Stomach (tissue), 19 donors: ENCODE measurements at places on chromosomes 5 and 9. TPM values are rescaled to one million over a fixed set of nuclear protein-coding genes. Genes with fewer than 3 reads are reported as not detected.

GRCh38 chr5:174325961-174326360 is 280.5 kb downstream of the NSG2 start:
- DNase-seq: no peak
- H3K4me3 ChIP-seq: no peak overlapping the region
- no peak overlapping the region for H3K27ac ChIP-seq

- H3K36me3 ChIP-seq: no peaks in the 10 kb centered on the region
- peaks cover 26% of the 10 kb centered on the region for H3K4me1 ChIP-seq
- no peak overlapping the region for H3K4me3 ChIP-seq
- no peak overlapping the region for H3K27ac ChIP-seq
- peak; percentile 25 for DNase-seq
- no peaks in the 10 kb centered on the region for H3K27me3 ChIP-seq
Measured at GRCh38 chr9:93258818-93259489, 75.0 kb downstream of the WNK2 start.

SETD9 gene
- 9.4 TPM for total RNA-seq

DNA sequence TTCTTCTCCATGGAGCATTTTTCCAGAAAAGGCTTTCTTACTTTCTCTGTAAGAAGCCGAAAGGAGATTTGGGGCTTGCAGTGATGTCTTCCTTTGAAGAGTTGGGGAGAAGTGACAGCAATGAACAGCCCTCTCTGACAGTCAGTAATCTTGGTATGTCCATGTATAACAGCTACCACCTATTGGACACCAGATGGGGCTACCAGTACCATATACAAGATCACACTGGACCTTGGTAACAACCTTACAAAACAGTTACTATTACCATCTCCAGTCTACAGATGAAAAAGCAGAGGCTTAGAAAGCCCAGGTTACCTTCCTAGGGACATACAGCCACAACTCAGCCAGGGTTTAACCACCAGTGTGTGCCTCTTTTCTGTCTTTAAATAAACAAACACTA is 272.7 kb upstream of the TRPC7 start:
- no peaks in the 10 kb centered on the region for H3K36me3 ChIP-seq
- H3K4me1 ChIP-seq: no peaks in the 10 kb centered on the region
- no peaks in the 10 kb centered on the region for H3K27me3 ChIP-seq
- no peak overlapping the region for H3K4me3 ChIP-seq
- no peak for DNase-seq

DNA sequence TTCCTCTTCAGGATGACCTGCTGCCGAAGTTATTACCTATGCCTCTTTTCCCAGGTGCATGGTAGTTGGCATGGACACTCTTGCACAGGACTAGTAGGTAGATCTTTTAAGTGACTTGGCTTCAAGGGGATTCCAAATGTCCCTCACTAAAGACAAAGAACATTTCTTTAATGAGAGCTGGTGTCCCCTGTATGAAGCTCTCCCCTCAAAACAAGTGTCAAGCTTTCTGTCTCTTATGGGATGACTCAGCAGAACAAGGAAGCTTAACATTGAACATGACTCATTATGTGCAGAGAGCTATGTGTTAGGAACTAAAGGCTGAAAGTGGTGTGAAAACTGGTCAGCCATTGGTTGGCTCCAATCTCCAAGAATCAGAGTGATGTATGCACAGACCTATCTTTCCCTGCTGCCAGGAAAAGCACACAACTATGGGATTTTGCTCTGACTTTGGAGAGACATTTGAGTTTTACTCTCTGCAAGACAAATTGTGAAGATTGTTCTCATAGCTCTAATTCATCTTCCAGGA is 120.5 kb downstream of the PRDM6 start:
- H3K36me3 ChIP-seq: no peaks in the 10 kb centered on the region
- no peak for DNase-seq
- no peak overlapping the region for H3K4me3 ChIP-seq
- no peak overlapping the region for H3K27ac ChIP-seq

DNA sequence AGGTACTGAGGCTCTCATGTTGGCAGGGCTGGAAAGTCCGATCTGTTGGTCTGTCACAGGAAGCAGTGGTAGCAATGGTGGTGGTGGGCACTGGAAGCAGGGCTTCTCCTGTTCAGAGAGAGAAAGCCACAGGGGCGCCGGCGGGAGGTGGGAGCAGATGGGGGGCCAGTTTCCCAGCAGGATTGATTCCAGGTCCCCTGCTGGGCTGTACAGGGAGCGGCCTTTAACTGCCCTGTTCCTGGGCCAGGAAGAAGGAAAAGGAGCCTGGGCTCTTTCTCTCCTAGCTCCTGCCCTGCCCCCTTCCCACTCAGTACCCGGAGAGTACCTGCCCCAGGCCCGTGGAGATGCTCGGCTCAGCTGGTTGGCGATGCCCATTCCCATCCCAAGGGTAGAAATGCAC is 2.6 kb upstream of the DAB2IP start:
- H3K4me3 ChIP-seq: no peak overlapping the region
- H3K27ac ChIP-seq: no peak overlapping the region
- H3K4me1 ChIP-seq: peaks cover 62% of the 10 kb centered on the region
- no peak for DNase-seq
- no peaks in the 10 kb centered on the region for H3K36me3 ChIP-seq
- H3K27me3 ChIP-seq: no peaks in the 10 kb centered on the region

NRARP gene
- 4.4 TPM for total RNA-seq

MOB3B gene
- total RNA-seq: 12.3 TPM

OTP gene
- not detected for total RNA-seq

DNA sequence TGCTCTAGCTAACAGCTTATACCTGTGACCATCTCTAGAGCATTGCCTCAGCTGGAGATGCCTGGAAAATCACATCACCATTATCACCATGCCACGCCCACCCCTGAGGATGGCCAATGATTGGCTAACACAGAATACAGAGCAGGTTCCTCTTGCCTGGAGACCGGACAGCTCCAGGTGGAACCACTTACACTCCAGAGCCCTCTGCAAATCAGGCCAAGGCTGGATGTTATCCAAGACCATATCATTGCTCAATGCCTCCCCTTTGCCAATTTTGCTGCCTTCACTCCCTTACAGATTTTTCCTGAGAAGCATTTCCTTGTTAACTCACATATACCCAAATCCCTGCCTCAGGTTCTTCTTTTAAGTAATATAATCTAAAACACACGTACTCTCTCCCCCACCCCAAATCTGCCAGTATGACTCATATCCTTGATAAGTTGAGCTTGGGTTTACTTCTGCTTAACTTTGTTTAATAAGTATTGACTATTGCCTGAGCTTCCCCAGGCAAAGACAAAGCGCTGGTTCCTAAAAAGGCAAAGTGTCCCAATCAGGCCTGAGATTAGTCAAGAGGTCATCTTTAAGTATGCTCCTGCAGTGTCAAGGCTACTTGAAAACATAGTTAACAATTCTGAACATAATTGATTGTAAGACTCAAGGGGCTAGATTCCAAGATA is 309.6 kb downstream of the EPB41L4A start:
- no peaks in the 10 kb centered on the region for H3K27me3 ChIP-seq
- peak; percentile 61 for DNase-seq
- no peaks in the 10 kb centered on the region for H3K36me3 ChIP-seq
- H3K4me1 ChIP-seq: no peaks in the 10 kb centered on the region
- no peak overlapping the region for H3K4me3 ChIP-seq

- H3K4me3 ChIP-seq: no peak overlapping the region
- H3K4me1 ChIP-seq: no peaks in the 10 kb centered on the region
- H3K27me3 ChIP-seq: no peaks in the 10 kb centered on the region
- H3K36me3 ChIP-seq: no peaks in the 10 kb centered on the region
- H3K27ac ChIP-seq: no peak overlapping the region
Measured at GRCh38 chr9:79166005-79166404, 405.8 kb upstream of the TLE4 start.

ADAMTS2 gene
- 17.0 TPM for total RNA-seq

- peaks cover 75% of the 10 kb centered on the region for H3K36me3 ChIP-seq
- H3K27ac ChIP-seq: no peak overlapping the region
Measured at GRCh38 chr9:114027159-114027862, 50.8 kb downstream of the AMBP start.

DNA sequence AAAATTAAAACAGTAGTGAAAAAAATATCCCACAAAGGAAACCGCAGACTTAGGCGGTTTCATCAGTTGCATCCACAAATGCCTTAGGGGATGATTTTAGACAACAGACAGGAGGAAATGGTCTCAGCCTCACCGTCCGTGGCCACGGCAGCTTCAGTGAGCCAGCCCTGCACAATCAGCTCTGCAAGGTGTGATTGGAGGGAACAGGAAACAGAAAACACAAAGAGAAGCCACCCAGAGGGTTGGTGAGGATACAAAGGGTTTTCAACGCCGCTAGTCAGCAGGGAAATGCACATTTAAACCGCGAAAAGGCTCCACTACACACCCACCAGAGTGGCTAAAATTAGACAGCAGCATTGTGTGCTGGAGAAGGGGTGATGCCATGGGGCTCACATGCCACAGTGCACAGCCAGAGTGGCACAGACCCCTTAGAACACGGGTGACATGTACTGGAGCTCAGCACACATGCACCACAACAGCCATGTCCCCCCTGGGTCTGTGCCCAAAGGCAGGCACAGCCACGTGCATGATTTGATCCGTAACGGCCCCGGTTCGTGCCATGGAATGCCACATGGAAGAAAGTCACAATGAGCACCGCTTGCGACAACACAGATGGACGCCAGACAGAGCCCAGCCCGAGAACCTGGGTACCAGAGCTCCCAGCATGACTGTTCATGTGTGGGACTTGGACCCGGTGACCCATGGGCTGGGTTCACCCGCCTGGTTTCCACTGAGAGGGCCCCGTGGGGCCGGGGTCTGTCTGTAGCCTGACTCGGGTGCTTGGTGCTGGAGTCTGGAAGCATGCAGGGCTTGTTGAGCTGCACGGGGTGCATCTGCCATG is 18.3 kb upstream of the TERT start:
- peaks cover 19% of the 10 kb centered on the region for H3K4me1 ChIP-seq
- H3K27ac ChIP-seq: peak overlapping the region; percentile 91
- peak; percentile 23 for DNase-seq
- peaks cover 12% of the 10 kb centered on the region for H3K36me3 ChIP-seq
- H3K4me3 ChIP-seq: no peak overlapping the region

RBM22 gene
- total RNA-seq: 22.8 TPM

DNA sequence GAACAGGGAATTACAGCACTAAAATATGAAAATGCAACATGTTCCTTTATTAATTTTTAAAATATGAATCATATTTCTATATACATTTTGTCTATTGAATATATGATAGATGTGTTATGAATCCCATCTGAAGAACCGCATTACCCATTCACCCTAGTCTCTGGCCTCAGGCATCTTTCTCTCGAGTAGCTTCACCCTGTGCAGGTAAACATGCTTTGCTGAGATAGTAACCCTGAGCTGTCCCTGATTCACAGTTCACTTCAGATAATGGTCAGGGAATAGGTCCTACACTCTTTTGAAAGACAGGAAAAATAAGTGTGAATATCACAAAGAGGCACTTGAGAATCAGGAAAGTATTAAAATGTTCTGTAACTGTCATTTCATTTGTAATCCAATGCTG is 766.8 kb downstream of the IRX1 start:
- no peak overlapping the region for H3K4me3 ChIP-seq
- no peak overlapping the region for H3K27ac ChIP-seq
- no peaks in the 10 kb centered on the region for H3K4me1 ChIP-seq
- no peaks in the 10 kb centered on the region for H3K27me3 ChIP-seq

DNA sequence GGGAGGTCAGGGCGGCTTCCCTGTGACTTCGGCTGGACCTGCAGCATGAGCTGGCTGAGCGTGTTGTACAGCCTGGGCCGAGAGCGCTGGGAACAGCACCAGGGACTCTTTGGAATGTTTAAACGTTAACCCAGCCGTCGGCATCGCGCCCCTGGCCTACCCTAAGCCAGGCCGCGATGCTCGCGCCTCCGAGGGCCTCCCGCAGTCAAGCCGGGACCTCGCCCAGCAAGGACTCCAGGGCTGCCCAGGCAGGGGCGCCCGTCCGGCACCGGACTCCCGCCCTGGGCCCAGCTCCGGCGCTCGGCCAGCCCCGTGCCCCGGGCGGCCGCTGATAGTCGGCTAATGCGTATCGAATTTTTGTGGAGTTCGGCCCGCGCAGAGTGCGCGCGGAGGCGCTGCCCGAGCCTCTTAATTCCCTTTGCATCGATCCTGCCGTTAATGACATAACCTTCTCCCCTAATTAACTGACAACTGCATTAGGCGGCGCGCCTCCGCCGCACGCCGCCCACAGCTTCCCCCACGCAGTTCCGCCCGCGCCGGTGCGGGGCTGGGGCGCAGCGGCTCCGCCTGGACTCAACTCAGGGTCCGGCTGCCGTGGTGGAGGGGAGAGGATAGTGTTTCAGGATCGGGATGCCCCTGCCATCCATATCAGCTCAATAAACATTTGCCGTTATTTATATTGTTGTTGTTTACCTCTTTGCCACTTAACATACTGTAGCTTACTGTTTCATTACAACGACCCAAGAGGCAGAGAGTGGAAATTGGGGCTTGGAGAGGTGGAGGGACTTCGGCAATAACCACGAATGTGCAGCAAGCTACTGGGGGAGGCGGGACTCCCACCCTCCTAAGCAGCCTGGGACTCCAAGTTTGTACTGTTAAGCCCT is 28.8 kb upstream of the CDC23 start:
- no peaks in the 10 kb centered on the region for H3K36me3 ChIP-seq
- peak overlapping the region; percentile 49 for H3K4me3 ChIP-seq
- H3K4me1 ChIP-seq: peaks cover 13% of the 10 kb centered on the region
- peak overlapping the region; percentile 21 for H3K27ac ChIP-seq
- H3K27me3 ChIP-seq: peaks cover 18% of the 10 kb centered on the region
- peak; percentile 35 for DNase-seq

FCN1 gene
- 2.8 TPM for total RNA-seq

KCNN2 gene
- total RNA-seq: 2.3 TPM

PCDHA12 gene
- not detected for total RNA-seq

DNA sequence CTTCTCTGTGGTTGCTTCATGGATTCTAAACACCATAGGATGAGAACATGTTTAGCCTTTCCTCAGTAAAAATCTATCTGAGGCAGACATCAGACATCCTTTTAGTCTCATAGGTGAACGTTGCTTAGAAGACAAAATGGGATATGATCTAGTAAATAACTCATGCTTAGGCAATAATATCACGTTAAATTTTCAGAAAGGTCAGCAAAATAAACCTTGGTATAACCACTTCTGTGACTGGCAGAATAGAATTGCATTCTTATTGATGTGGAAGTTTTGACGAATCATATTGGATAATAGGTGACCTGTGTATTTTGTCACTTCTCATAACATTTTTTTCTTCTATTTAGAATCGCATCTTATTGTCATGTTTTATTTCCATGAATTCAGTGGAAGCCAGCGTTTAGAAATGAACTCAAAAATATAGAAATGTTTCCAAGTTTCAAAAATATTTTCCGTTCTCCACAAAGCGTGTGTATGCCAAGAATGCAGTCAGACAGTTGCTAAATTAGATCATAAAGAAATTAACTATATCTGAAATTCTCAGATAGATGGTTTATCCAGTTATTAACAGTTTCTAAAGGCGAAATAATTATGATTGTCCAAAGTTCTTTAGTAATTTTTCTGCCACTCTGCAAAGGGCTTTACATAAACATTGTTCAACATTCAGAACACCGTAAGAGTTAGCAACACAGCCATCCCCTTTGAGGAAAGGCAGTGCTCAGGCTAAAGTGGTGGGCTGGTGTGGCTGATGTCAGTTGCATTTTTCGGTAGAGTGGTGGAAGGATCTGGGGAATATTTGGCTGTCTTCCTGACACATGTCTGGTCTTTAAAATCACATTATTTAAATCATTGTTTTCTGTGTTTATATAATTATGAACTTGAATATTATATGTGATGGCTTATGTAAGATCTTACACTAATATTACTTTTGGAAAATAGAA is 827.2 kb downstream of the MTRR start:
- no peak overlapping the region for H3K27ac ChIP-seq
- H3K36me3 ChIP-seq: no peaks in the 10 kb centered on the region
- no peak overlapping the region for H3K4me3 ChIP-seq
- DNase-seq: peak; percentile 59
- H3K27me3 ChIP-seq: no peaks in the 10 kb centered on the region

PIP5K1B gene
- 13.0 TPM for total RNA-seq
